Forelimb muscle (tissue), 1 donor: ENCODE measurements at places on chromosomes 3 and 15. TPM values are rescaled to one million over a fixed set of nuclear protein-coding genes. Genes with fewer than 3 reads are reported as not detected.

Gene PLIN1
- polyA plus RNA-seq = 0.32 TPM

Gene KCNAB1
- 4.3 TPM for polyA plus RNA-seq

Gene TAGLN3
- polyA plus RNA-seq = 3.4 TPM

DNA sequence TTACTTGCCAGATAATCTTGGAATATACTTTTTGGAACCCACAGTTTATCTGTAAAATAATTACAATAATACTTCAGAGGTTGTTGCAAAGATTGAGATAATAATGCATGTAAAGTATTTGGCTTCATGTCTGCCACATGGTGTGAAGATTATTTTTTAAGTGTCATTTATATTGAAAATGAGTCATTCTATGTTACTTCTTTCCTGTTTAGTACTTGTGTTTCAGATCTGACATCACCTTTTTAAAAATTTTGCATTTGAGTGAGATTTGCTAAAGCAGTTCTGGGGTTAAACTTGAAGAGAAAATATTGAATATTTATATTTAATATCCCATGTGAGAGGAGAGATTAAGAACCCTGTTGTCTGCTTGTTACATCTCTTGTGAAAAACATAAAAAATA is 31.2 kb downstream of the IQGAP1 start:
- DNase-seq = no peak

DNA sequence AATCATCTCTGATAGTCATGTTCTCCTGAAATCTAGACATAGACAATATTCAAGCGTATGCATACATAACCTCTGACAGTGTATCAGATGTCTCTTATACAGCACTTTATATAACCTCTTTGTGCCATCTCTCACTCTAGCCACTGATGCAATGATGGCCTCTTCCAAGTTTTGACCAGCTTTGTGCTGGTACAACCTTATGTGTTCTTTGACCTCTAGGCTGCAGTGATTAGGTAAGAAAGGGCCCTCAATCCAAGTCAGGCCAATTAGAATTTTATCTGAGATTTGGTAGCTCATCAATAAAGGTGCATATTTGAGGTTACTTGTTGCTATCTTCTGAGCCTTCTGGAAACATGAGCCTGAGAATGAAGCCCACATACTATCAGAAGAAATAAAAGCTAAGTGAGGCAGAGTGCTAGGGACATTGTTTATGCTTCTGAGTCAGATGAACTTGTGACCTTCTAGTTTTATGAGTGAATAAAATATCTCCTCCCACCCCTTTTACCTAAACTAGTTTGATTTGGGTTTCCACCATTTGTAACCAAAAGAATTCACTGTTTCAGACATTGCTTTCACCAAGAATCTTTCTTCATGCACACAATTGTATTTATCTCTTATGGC is 283.2 kb upstream of the SUCLG2 start:
- DNase-seq = no peak

DNA sequence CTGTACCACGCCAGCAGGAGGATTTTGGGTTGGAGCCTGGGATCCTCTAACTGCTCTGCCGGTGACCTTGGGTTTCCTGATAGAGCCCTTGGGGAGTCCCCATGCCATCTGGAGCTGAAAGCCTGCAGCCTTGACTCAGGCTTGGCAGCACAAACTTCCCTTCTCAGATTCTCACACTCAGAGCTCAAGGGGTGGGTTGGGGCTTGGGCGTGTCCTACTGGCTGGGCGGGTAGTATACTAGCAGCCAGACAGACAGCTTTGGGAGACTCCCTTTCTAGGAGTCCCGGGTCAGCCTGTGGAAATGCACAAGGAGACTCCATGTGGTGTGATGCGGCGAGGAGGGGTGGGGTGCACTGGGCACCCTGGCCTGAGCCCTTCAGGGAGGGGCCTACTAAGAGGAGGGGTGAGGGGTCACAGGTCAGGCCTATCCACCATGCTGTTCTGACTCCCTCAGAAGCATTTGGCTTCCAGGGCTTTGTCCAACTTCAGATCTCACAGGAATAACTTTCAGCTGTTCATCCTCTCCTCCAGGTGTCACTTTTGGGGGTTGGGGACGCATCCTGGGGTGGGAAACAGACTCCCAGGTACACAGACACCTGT is 21.6 kb upstream of the PLXNA1 start:
- DNase-seq = no peak

GRCh38 chr3:89504432-89504831 is 397.0 kb downstream of the EPHA3 start:
- no peak for DNase-seq
